NCI-H1092 (cell line): ENCODE measurements at places on chromosomes 7 and 10.

GRCh38 chr10:88991161-88991898, 732 bp downstream of the FAS start:
- no peak for DNase-seq

DNA sequence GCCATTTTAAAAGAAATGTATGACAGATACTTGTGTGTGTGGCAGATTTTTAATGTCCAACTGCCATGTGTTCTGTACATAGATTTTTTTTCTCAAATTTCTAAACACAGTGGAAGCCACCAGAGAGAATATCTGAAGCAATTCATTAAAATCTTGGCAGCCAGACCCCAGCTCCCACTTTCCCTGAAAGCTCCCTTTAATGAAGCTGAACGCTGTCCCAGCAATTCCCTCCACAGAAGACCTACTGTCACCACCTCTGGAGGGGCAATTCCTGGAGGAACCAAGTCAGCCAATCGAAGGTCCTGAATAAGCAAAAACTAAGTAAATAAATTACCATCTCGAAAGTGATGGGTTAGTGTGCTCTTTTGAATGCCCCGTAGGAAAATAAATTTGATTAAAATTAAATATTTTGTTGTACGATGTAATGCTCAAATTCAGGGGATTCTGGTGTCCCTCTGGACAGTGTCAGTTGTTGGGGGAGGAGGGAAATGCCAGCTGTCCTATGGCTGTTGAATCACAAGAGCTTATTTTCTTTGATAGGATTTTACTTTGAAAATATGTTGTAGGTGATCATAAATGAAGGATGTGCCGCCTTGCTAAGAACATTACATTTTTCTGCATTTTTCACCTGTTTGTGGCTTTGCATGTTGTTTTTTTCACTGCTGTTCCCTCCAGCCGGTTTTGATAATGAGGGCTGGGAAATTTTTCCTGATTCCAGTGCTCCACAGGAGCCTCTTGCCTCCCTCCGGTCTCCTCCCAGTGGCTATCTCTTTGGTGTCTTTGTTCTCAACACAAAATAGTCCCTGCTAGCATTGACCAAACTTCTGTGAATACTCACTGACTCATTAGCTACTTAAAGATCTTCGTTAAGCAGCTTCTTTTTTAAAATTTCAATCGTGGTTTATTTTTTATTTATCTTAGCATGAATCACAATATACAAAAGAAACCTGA, 9.2 kb upstream of the GSAP start:
- DNase-seq, result no peak

DNA sequence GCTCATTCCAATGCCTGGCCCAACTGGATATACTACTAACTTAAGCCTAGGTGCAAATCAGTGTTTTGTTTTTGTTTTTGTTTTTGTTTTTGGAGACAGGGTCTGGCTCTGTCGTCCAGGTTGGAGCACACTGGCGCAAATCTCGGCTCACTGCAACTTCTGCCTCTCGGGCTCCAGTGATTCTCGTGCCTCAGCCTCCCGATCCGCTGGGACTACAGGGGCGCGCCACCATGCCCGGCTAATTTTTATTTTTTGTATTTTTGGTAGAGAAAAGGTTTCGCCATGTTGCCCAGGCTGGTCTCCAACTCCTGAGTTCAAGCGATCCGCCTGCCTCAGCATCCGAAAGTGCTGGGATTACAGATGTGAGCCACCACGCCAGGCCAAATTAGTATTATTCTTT, 1.6 kb downstream of the PPP3CB start:
- DNase-seq, result no peak

GRCh38 chr10:5544216-5544805, 19.6 kb downstream of the CALML3 start:
- DNase-seq, result no peak

DNA sequence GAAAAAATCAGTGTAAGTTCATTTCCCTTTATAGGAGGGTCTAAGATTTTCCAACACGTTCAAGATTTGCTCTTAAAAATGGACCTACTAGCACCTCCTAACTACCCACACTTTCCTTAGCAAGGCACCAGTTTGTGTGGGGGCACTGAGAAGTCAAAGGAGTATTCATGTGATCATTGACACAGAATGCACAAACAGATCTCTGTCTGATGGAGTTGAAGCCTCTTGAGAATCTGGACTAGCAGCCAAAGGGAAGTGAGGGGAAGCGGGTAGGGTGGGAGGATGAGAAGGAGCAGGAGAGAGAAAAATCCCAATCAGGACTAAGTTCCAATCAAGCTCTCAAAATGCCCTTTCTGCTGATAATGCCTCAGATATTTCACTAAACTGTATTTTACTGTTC, 4.1 kb downstream of the MMS19 start:
- no peak for DNase-seq

- no peak for DNase-seq
Measured at GRCh38 chr10:56537984-56538383, 176.9 kb upstream of the ZWINT start.
